ENCODE measurements at places on chromosomes 4 and X.

GRCh38 chr4:125735102-125735501 lies 420.3 kb downstream of the FAT4 start:
- no peak for DNase-seq

DNA sequence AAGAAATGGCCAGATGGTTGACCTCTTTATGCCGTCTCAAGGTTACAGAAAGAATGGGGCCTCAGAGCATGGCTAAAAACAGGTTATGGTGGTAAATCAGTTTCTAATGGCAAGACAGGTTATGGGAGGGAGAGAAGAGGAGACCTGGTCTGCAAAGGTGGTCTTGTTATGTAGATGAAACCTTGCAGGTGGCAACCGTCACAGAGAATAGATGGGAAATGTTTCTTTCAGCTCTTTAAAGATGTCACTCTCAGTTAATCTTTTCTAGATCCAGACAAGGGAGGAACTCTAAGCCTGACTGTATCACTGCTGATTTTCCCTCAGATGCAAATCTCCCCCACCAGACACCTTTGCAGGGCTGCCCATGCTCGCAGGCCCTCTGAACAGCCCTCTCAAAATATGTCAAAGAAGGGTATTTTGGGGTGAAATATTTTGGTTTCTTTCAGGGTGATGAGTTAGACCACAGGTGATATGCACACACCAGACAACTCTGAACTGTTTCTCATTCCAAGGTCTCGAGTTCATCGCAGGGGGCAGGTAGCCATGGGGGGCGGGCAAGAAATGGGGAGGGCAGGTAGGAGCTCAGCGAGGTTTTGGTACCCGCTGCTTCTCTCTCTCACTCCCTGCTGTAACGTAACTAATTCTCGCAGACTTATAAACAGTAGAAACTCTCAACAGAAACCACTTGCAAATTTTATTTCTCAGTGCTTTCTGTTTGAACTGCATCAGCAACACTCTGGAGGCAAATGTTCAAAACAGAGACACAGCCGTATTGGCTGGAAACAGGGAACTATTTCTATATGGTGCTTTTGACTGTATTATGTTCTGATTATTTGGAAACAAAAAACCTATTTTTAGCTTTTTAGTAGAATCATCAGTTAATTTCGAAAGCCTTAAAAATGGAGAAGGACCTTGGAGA lies 32.4 kb downstream of the CASP3 start:
- no peak for DNase-seq

GRCh38 chr4:122576261-122577188 lies 44.3 kb downstream of the IL21 start:
- peak; percentile 44 for DNase-seq

- DNase-seq = no peak
Measured at GRCh38 chrX:64188901-64189300, 16.6 kb downstream of the AMER1 start.

DNA sequence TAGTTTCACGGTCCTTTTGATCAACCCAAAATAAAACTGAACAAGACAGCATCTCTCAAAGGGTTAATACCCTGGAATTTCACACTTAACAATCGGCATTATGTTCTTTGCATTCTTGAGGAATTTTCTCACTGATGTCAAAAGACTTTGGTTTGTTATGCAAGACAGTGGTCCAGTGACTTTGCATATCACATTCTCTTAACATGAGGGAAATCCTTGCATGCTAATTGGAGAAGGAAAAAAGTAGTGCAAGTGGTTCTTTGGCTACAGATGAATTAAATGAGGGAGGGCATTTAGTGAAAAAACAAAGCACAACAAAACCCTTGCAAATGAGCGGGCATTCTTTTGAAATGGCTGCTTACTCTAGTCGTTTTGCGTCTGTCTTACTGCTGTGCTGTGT lies 105.1 kb upstream of the LIMCH1 start:
- DNase-seq = no peak

GRCh38 chr4:189377569-189377968 lies 563.1 kb upstream of the FRG1 start:
- no peak for DNase-seq

DNA sequence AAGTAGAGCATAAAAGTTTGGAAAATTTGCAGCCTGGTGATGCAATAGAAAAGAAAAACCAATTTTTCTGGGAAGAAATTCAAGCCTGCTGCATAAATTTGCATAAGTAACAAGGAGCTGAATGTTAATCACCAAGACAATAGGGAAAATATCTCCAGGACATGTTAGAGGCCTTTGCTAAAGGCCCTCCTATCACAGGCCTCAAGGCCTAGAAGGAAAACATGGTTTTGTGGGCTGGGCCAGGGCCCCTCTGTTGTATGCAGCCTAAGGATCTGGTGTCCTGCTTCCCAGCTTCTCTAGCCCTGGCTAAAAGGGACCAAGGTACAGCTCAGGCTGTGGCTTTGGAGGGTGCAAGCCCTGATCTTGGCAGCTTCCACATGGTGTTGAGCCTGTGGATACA lies 6.2 kb upstream of the RTL3 start:
- DNase-seq = no peak

- no peak for DNase-seq
Measured at GRCh38 chr4:165184220-165184619, 23.1 kb upstream of the KLHL2 start.

- no peak for DNase-seq
Measured at GRCh38 chr4:173242466-173243250, 74.0 kb downstream of the GALNT7 start.

GRCh38 chr4:53716471-53717063 lies 125.3 kb upstream of the LNX1 start:
- no peak for DNase-seq

- no peak for DNase-seq
Measured at GRCh38 chr4:98564852-98565251, 93.6 kb downstream of the TSPAN5 start.

GRCh38 chr4:71692198-71692597 lies 91.7 kb downstream of the GC start:
- DNase-seq = no peak

DNA sequence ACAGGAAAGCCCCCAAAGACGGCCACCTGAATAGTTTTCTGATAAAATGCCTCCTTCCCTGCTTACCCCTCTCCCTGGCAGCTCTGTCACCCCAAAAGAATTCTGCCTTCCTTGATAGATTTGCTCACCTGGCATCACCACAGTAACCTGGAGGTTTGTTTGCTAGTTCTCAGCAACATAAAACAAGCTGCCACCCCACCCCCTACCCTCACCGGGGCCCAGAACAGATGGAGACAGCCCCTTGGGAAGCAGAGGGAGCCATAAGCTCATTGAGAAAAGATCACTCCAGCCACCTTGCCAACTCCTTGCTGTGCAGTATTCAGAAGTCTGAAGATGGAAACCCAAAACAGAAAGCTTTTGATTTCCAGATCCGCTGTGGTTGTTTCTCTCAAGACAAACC lies 108.6 kb downstream of the DHX15 start:
- no peak for DNase-seq
